ENCODE measurements at places on chromosomes 5 and 9.

GRCh38 chr5:61840361-61840760 lies 465.6 kb upstream of the KIF2A start:
- no peaks in the 10 kb centered on the region for H3K4me1 ChIP-seq
- no peak for DNase-seq
- H3K36me3 ChIP-seq, result no peaks in the 10 kb centered on the region
- H3K27ac ChIP-seq, result no peak overlapping the region
- H3K4me3 ChIP-seq, result no peak overlapping the region

GRCh38 chr9:124660341-124660801 lies 110.7 kb downstream of the NR6A1 start:
- H3K36me3 ChIP-seq, result no peaks in the 10 kb centered on the region
- no peak overlapping the region for H3K4me3 ChIP-seq
- no peak overlapping the region for H3K27ac ChIP-seq
- H3K4me1 ChIP-seq, result no peaks in the 10 kb centered on the region
- peaks cover 10% of the 10 kb centered on the region for H3K27me3 ChIP-seq

- peak; percentile 48 for DNase-seq
- no peaks in the 10 kb centered on the region for H3K36me3 ChIP-seq
- H3K27me3 ChIP-seq, result no peaks in the 10 kb centered on the region
- H3K4me1 ChIP-seq, result peaks cover 2% of the 10 kb centered on the region
- peak overlapping the region; percentile 30 for H3K27ac ChIP-seq
- no peak overlapping the region for H3K4me3 ChIP-seq
These were observed 17.1 kb downstream of the F2R start for GRCh38 chr5:76733049-76733417.

GRCh38 chr5:36885566-36886485 lies 9.3 kb downstream of the NIPBL start:
- no peak overlapping the region for H3K27ac ChIP-seq
- no peak overlapping the region for H3K4me3 ChIP-seq
- H3K4me1 ChIP-seq, result peaks cover 8% of the 10 kb centered on the region
- no peak for DNase-seq
- no peaks in the 10 kb centered on the region for H3K27me3 ChIP-seq

GRCh38 chr5:159894149-159894720 lies 22.0 kb upstream of the ADRA1B start:
- no peaks in the 10 kb centered on the region for H3K36me3 ChIP-seq
- no peaks in the 10 kb centered on the region for H3K27me3 ChIP-seq
- H3K27ac ChIP-seq, result no peak overlapping the region
- H3K4me1 ChIP-seq, result no peaks in the 10 kb centered on the region
- no peak overlapping the region for H3K4me3 ChIP-seq

DNA sequence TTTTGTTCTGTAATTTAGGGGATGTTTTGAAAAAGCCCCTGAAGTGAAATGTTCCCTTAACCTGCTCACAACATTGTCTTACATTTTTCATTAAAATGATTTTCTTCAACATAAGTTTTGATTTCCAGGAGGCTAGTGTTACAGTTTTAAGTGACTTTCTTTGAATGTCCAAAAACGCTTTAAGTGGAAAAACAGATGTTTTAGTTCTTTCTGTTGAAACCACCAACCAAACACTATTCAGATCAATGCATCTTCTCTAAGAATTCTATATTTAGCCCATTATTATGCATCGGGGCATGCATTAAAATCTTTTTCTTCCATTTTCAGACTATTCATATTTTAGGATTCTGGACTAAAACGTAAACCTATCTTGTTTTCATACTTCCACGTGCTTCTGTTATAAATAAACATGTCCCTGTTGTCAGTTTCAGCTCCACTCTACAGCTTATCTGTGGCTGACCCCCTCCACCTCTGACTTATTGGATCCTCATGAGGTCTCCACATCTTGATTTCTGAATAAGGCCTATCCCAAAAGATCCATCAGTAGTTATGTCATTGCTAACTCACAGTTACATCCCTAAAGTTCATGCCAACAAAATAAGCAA lies 882.3 kb upstream of the SEMA6A start:
- H3K27ac ChIP-seq, result no peak overlapping the region
- no peaks in the 10 kb centered on the region for H3K36me3 ChIP-seq
- no peak for DNase-seq
- no peaks in the 10 kb centered on the region for H3K27me3 ChIP-seq

DNA sequence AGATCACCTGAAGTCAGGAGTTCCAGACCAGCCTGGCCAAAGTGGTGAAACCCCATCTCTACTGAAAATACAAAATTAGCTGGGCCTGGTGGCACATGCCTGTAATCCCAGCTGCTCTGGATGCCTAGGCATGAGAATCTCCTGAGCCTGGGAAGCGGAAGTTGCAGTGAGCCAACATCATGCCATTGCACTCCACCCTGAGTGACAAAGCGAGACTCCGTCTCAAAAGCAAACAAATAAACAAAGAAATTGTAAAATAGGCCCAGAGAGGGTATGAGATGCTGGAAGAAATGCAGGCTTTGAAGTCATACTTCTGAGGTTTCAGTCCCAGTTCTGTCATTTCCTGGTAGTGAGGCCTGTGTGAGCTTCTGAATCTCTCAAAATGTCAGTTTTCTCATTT lies 5.3 kb upstream of the ARHGEF37 start:
- no peak for DNase-seq
- H3K27ac ChIP-seq, result no peak overlapping the region
- H3K4me1 ChIP-seq, result peaks cover 4% of the 10 kb centered on the region
- H3K4me3 ChIP-seq, result no peak overlapping the region
- H3K27me3 ChIP-seq, result no peaks in the 10 kb centered on the region
- H3K36me3 ChIP-seq, result no peaks in the 10 kb centered on the region

DNA sequence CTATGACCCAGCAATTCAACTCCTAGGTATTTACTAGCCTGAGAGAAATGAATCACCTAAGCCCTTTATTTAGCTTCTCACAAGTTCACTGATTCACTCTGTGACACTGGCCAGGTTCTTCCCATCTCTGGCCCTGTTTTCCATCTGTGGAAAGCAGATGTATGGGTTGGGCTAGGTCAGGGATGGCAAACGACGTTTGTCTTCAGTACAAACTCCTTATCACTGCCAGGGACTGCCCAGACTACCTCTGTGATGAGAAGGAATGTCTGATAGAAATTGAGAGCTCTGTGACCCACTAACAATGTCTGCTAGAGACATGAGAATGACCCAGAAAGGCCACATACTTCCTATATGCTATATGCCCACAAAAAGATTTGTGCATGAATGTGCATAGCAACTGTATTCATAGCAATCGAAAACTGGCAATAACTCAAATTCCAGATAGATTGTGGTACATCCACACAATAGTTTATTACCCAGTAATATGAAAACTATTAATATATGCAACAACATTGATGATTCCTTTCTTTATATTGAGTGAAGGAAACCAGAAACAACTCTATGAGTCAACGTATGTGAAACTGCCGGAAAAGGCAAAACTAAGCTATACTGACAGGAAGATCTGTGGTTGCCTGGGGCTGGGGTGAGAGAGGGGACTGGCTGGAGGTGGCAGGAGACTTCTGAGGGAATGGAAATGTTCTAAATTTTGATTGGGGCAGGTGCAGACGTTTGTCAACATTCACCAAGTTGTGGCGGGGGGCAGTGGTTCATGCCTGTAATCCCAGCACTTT lies 32.0 kb upstream of the ADAM19 start:
- H3K4me3 ChIP-seq, result no peak overlapping the region
- no peaks in the 10 kb centered on the region for H3K36me3 ChIP-seq
- DNase-seq, result peak; percentile 62

- H3K27ac ChIP-seq, result no peak overlapping the region
- H3K36me3 ChIP-seq, result no peaks in the 10 kb centered on the region
- DNase-seq, result no peak
These were observed 80.9 kb upstream of the SPOCK1 start for GRCh38 chr5:137580030-137580429.

GRCh38 chr9:71743217-71743705 lies 25.1 kb downstream of the CEMIP2 start:
- H3K4me3 ChIP-seq, result no peak overlapping the region
- no peaks in the 10 kb centered on the region for H3K27me3 ChIP-seq
- H3K4me1 ChIP-seq, result no peaks in the 10 kb centered on the region

DNA sequence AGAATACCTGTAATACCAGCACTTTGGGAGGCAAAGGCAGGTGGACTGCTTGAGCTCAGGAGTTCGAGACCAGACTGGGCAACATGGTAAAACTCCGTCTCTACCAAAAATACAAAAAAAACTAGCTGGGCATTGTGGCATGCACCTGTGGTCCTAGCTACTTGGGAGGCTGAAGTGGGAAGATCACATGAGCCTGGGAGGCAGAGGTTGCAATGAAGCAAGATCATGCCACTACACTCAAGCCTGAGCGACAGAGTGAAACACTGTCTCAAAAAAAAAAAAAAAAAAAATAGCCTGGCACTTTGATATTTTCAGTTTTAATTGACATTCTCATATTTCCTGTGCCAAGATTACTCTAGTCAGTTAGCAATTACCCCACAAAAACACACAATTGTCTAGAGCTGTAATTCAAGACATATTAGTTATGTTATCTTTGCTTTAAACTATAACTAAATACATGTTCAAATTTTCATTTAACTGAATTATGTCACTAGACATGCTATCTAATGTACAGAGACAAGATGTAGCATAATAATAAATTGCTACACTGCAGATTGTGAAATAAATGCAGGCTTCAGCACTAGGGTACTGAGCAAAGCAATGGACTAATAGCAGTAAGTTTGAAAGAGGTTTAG lies 378.2 kb upstream of the GRAMD2B start:
- DNase-seq, result no peak
- H3K4me3 ChIP-seq, result no peak overlapping the region
- no peaks in the 10 kb centered on the region for H3K4me1 ChIP-seq
- H3K27ac ChIP-seq, result no peak overlapping the region
- no peaks in the 10 kb centered on the region for H3K36me3 ChIP-seq

DNA sequence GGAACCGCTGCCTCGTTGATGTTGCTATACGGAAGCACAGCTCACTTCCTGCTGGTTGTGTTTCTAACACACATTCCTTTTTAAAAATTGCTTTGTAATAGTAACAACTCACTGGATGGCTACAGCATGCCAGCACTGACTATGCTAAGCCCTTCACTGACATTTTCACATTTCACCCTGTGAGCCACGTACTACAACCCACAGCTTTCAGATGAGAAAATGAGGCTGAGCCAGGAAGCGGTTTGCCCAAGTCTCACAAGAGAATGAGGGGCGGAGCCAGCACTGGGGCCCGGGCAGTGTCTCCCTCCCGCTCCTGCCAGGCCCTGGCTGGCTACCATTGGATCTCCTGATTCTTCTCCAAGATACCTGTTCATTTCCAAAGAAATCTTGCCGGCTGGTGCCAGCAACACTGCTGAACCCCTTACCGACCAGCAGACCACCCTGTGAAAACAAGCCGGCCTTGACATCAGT lies 38.3 kb downstream of the FAM78A start:
- DNase-seq, result peak; percentile 61
- peaks cover 44% of the 10 kb centered on the region for H3K4me1 ChIP-seq
- no peaks in the 10 kb centered on the region for H3K27me3 ChIP-seq

DNA sequence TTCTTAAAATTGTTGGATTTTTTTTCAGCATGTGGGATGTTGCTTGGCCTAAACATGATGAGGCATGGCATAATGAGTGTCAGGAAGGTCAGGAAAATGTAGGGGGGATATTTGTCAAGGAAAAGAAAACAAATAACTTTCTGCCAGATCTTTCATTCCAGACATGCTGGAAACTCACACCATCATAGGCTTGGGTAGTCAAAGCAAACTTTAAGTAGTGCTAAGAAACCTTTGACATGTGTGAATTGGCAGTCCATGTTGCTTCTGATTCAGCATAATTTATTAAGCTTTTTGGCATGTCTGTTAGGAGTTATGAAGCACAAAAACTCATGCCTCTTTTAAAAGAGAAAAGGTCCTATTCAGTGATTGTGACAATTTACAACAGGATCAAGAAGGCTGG lies 61.3 kb upstream of the MTAP start:
- no peak for DNase-seq
- H3K27ac ChIP-seq, result no peak overlapping the region
- no peaks in the 10 kb centered on the region for H3K36me3 ChIP-seq
- no peak overlapping the region for H3K4me3 ChIP-seq
- H3K27me3 ChIP-seq, result no peaks in the 10 kb centered on the region

GRCh38 chr5:5764246-5764645 lies 341.8 kb downstream of the ICE1 start:
- no peaks in the 10 kb centered on the region for H3K36me3 ChIP-seq
- DNase-seq, result no peak
- H3K4me1 ChIP-seq, result no peaks in the 10 kb centered on the region
- no peak overlapping the region for H3K4me3 ChIP-seq

DNA sequence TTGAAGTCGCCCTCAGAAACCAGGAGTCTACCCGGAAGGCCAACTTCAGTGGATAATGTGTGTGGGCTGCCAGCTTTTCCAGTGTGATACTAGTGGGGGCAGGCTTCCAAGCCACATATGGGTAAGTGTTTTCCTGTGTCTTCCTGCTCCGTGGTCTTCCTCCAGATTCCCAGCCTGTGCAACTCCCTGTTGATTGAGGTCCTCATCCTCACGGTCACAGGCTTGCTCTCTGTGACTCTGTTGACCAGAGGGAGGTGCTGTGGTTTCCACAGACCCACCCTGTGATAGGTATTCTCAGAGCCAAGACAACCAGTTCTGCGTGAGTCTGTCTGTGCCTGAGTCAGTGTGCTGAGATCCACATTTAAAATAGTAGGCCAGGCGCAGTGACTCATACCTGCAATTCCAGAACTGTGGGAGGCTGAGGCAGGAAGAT lies 388.0 kb upstream of the IRX2 start:
- H3K27ac ChIP-seq, result no peak overlapping the region
- no peak for DNase-seq
- H3K4me1 ChIP-seq, result no peaks in the 10 kb centered on the region
- no peaks in the 10 kb centered on the region for H3K36me3 ChIP-seq

Measured in effector memory CD4-positive, alpha-beta T cell (primary cell).